CD14-positive monocyte (primary cell): ENCODE measurements at places on chromosomes 11 and 22.

GRCh38 chr11:7582338-7582985 lies 68.7 kb downstream of the PPFIBP2 start:
- DNase-seq: no peak

- DNase-seq: no peak
Observed at GRCh38 chr11:8221917-8222495, 41.7 kb downstream of the LMO1 start.

DNA sequence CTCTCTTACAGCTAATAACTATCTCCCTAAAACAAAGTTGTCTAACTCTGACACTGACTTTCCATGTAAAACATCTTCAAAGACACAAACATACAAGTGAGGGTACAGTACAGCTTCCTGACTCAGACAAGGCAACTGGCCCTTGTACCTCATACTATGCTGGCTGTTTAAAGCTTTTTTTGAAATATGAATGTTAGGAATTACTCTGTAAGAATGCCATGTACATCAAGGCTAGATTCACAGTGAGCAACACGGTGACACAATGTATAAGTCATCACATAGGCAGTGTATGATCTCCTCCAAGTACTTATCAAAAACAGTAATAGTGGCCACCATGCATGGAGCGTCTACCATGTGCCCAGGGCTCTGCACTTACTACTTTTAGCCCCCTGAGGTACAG lies 28.6 kb downstream of the ALG8 start:
- no peak for DNase-seq

DNA sequence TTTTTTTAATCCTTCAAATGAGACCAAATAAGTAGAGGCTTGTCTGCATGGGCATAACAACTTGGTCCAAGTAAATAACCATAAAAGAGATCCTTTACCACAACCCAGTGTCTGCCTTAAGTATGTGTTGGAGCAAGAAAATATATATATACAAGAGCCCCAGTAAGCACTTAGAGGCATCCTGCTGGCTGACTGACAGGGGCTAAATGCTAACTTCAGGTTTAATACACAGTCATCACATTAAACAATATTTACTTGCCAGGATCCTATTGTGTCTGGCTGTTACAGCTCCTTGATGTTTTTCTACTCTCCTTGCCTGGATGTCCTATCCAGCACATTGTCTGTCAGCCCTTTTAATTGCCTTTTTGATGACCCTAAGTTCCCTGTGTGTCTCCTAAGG lies 37.5 kb upstream of the MMP20 start:
- no peak for DNase-seq

DNA sequence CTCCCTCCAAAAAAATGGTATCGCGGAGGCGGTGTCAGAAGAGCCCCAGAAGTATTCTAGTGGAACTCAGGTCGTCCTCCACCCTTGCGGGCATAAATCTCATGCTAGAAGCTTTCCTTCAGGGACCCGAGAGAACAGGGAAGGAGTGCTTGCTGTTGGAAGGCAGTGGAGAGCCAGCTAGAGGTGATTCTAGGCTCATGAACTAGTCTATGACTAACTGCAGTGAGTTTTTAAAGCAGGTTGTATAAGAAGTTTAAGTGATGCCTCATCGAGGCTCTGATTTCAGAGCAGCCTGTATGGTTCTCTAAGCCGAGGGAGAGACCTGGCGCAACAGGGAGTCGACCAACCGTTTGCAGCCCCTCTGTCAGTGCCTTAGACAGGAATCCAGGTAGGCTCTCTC lies 85.7 kb downstream of the TBC1D22A start:
- no peak for DNase-seq

DNA sequence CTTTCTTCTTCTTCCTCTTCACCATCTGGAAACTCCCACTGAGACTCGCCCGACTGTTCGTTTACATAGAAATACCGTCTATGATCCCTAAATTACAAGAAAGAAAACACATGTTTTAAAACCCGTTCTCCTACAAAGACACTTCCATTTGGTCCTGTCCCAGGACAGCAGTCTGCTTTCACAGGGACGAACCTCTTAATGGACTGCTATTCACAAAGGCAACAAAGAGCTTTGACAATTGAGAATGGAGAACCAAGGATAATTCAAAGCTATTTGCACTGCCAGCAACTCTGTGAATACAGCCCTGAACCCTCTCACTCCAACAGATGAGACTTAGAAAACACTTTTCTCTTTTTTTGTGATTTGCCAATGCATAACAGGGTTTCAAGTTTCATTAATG lies 16.3 kb upstream of the AGBL2 start:
- no peak for DNase-seq

DNA sequence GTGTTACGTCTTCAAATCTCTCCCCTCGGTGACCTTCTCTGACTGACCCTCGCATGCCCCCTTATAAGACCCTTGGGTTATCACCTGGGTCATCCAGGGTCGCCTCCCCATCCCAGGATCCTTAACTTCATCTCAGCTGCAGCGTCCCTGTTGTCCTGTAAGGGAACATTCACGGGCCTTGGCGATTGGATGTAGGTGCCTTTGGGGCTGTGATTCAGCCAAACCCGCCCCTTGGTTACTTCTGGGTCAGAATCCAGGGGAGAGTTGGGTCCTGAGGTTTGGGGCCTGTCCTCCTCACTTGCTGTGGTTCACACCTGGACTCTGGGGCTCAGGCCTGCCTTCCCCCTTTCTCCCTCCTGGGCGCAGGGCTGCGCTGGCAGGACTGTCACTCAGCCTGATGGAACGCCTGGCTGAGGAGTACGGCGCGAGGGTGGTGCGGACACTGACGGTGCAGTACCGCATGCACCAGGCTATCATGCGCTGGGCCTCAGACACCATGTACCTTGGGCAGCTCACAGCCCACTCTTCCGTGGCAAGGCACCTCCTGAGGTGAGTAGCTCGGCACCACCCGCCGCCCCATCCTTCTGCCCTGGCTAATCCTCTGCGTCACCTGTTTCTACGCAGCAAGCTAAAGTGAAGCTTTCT lies 29.4 kb downstream of the IGHMBP2 start:
- DNase-seq: no peak

- no peak for DNase-seq
Observed at GRCh38 chr11:19842505-19842904, 129.9 kb downstream of the NAV2 start.

DNA sequence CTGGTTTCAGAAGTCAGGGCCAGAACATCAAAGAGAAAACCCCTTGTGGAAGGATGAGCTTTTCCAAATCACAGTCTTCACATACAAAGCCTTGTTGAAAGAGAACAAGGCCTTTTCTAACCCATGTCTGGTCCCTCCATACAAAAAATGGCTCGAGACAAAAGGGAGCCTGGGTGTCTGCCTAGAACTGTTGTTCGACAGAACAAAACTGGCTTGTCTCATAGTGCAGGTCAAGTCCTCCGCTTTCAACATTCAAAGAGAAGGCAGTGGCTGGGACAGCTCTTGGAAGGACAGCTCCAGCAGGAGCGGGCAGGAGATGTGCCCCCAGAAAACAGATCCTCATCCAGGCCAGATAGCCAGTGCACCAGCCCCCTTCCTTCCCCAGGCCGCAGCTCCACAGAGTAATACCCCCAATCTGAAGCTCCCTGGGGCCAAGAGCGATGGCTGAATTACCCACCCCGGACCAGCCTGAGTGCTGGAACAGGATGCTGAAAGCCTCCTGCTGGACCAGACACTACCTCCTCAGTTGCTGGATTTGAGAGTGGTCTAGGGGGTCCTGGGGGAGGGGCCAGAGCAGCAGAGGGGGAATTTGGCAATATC lies 27.6 kb downstream of the USH1C start:
- DNase-seq: no peak

DNA sequence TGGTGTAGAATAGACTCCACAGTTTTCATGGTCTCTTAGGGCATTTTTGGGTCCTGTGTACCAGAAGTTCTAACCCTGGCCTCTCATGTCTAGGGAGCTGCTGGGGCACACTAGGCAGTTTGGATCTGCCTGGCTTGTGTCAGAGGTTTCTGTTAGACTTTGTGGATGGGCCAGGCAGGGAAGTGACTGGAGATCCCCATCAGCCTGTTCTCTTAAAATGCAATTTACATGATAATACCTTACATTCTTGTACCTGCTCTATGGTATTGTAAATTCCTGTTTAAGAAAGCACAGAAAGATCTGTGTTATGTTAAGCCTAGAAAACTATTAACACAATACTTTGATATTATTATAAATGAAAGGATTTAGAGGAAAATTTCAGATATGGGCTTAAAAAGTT lies 104.0 kb downstream of the ARHGAP42 start:
- no peak for DNase-seq

GRCh38 chr22:36425977-36426523 lies 38.3 kb upstream of the MYH9 start:
- DNase-seq: peak; percentile 62

DNA sequence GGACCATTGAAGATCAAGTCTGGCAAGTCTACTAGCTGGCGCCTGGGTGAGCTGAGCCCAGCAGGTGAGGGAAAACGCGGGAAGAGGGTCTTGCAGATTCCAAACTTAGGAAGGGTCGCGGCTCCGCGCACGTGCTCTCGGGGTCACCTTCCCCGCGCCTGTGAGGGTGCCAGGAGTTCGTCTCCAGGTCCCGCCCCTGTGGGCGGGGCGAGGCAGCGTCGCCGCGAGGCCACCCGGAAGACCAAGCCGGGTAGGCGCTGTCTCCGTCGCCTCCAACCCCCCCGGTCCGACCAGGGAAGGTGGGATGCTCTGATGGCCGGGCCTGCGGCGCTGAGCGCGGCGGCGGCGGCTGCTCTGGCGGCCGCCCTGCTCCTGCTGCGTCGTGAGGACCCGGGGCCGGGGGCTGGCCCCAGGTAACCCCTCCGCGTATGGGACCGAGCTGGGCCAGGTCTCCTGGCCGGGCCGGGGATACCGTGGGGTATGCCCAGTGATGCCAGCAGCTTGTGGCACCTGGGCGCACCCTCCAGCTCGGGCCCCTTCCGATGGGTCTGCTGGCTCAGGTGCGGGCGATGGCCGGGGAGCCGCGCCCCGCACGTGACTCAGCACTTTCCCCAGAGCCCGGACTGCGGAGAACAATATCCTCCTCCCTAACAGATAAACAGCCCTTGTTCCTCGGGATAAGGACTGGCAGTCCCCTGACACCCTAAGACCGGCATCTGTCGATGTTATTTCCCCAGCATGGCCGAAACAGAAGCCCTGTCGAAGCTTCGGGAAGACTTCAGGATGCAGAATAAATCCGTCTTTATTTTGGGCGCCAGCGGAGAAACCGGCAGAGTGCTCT lies at the start of gene HTATIP2:
TSS of gene HTATIP2 (plus strand) at position 215 of the 841 bp plus-strand sequence. CDS start at position 739, 524 bp downstream.
- peak; percentile 50 for DNase-seq

DNA sequence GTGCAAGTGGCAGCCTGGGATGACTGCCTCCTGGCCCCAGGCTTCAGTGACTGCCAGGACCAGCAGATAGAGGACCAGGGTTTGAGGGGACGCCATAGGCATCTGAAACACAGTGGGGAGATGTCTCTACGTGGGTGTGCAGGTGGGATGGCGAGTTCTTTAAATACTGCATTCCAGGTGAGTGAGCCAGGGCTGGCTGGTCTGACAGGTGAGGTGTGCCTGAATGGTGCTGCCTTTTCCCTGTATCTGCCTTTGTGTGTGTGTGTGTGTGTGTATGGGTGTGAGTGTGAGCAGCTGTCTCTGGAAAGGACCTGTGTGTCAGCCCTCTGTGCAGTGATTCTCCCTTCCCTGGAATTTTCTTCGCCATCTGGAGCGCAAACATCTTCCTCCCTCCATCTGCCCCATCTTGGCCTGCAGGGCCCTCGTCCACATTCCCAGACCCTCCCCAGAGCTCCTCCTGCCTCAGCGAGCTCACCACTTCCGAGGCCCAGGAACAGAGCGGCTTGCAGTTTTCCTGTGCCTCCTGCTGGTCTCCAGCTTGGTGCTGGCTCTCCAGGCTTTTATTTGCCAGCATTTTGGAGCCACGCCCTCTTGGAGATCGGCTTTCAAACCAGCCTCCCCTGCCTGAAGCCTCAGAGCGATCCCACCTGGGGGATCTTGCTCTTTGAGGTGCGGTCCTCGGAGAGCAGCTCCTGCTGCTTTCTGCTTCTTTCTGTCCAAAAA lies at the start of gene GPHA2:
TSS of gene GPHA2 (minus strand) at position 535 of the 723 bp plus-strand sequence. CDS start at position 102, 433 bp downstream.
- DNase-seq: no peak

DNA sequence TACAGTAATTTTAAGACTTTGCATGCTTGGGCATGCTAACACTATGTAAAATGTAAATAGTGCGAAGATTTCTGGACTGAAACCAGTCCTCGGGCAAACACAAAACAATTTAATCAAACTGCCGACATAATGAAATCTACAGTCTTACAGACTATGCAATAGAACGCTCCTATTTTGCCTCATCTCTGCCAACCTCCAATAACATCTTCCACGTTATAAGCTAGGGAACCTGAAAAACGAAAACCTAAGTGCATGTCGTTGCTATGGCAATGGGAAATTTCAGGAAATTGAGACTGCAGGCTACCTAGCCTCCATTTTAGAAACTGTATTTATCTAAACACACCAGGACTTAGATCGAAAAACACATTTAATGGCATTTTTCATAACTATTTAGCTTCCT lies 1.1 kb downstream of the CSTF3 start:
- peak; percentile 41 for DNase-seq

DNA sequence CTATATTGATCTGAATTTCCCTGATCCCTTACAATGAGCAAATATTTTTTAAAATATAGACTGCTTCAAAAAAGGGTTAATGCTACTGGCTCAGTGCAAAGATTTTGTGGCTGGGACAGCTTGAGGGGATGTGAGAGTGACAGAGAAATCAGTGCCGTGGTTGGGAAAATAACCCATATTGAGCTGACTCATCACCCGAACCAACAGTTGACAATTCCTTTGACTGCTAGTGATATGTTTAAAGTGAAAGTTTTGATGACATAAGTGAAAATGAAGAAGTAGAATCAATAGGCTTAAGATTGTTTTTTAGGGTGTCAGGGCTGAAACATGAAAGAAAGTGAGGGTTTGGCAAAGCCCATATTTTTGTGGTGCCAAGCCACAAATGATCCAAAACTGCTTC lies 257.1 kb upstream of the TENM4 start:
- no peak for DNase-seq

DNA sequence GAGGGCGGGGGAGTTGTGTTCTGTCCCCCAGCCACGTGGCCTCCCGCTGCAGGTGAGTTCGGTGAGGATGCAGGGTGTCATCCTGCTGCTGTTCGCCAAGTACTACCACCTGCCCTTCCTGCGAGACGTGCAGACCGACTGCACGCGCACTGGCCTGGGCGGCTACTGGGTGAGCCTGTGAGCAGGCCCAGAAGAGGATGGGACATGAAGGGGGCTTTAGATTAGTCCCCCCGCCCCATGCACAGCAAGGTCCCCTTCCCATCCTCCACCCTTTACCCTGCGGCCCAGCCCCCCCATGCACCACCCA lies 4.1 kb downstream of the INPP5J start:
- DNase-seq: no peak

- DNase-seq: no peak
Observed at GRCh38 chr11:75625991-75626888, 42.6 kb downstream of the MAP6 start.

DNA sequence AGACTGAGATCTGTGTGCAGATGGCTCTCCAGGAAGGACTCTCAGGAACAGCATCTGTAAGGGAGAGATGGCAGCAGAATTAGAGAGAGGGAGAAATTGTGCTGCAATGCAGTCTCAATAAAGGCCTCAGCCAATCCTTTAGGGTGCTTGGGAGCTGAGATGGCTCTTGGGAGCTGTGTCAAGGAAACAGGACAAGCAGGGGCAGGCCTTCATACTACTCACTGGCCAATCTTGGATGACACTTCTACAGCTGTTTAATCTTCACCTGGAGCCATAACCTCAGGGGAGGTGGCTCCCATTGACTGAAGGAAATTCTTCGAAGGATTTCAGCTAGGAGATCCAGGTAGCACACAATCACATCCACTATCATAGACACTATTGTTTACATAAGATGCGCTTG lies 10.0 kb downstream of the OR5B21 start:
- no peak for DNase-seq
